ENCODE measurements at places on chromosomes 2 and 18.

DNA sequence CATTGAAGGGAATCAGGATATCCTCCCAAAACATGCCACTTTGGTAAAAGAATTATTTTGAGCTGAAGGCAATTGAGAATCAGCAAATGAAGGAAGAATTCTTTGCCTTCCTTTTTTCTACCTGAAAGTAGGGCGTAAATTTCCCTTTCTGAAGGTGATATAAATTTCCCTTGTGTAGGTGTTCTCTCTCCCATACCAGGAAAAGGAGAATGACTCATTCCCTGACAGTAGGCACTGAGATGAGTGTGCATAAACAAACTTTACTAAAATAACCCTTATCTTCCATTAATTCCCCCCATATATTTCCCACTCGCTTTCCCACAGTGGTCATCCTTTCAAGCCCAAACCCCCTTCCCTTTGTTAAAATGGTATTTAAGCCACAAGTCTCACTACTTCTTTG, 1339.0 kb downstream of the LRP1B start:
- no peak for DNase-seq

DNA sequence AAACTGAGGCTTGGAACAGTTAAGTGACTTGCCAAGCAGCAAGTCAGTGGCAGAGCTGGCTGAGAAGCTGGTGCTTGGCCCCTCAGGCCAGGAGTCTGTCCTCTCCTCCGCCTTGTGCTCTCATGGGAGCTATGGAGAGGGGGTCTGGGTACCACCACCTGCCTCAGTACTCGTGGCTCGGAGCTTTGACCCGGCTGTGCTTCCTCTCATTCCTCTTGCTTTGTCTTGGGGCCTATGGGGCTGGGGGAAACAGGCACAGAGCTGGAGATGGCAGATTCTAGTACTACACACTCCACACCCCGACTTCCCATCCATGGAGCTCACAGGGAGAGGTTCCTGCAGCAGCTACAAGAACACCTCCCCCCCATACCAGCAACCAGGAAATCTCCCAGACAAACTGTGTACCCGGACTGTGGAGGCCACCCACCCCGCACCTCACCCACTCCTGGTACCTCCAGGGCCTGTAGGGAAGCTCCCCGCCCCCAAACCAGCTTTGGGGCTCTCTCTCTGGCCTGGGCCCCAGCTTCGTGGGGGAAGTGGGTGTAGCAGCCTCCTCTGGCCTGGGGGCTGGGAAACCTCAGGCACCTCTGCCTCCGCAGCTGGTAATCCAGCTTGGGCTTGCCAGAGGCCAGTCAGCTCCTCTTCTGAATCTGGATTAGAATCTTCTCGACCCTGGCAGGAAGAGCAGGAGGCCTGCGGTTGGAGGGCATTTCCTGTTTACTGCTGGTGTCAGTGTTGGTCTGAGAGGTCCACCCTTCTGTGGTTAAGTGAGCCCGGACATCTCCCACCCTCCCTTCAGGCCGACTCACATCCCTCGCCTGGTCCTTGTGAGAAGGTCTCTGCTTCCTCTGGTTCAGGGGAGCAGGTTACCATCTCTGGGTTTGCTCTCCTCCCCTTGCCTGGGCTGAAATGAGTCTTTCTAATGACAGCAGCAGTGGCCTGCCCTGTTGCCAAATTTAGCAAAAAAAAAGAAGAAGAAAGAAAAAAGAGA, 22.3 kb upstream of the RHOB start:
- DNase-seq: peak; percentile 44

DNA sequence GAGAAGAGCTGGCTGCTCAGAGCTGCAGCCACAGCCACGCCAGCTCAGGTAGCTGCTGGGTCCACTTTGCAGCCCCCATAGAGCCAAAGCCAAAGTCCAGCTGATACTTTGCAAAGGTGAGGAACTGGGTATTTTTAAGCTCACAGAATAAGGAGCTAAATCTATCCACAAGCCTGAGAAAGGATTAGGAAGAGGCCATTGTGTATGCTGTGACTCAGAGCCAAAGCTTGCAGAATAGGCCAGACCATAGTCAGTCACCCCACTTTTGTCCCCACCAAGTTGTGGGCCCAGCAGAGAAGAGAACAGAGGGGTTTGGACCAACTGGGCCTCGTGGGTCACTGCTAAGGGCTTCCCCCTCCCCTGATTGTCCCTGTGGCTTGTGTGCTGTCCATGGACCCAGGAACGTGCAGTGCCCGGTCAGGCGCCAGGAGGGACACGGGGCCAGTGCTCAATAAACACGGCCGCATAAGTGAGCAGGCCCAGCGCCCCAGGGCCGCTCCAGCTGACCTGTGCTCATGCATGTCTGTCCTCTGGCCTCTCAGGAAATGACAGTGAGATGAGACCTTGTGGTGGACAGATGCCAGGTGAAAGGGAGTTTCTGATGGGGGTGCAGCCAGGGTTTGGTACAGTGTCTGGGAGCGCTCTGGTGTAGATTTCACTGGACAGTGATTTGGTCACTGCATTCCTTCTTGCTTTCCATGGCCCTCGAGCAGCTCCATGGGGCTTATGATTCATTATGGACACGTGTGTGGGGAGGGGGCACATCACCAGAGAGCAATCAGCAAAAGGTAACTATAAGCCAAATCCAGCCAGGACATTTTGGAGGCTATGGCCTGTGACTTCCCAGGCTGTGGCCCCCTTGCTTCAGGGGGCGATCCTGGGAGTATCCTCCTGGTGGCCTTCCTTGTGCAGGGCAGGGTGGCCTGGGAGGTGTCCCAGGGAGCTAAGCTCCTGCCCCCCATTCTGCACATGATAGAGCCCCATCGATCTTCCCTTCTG, 31.3 kb downstream of the MAL start:
- DNase-seq: no peak

DNA sequence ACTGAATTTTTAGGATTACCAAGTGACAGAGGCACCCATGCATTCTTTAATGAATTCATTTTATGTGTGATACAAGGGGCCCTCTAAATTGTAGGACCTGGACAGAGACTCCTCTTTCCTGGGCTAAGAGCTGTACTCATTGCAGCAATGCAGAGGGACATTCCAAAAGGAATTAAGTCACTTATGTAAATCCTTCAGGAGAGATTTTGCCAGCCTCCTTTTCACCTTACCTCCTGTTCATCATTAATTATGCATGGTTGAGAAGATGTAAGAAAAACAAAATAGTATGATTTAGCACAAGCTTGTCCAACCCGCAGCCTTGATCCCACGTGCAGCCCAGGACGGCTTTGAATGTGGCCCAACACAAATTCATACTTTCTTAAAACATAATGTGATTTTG, 84.5 kb upstream of the TANK start:
- no peak for DNase-seq

DNA sequence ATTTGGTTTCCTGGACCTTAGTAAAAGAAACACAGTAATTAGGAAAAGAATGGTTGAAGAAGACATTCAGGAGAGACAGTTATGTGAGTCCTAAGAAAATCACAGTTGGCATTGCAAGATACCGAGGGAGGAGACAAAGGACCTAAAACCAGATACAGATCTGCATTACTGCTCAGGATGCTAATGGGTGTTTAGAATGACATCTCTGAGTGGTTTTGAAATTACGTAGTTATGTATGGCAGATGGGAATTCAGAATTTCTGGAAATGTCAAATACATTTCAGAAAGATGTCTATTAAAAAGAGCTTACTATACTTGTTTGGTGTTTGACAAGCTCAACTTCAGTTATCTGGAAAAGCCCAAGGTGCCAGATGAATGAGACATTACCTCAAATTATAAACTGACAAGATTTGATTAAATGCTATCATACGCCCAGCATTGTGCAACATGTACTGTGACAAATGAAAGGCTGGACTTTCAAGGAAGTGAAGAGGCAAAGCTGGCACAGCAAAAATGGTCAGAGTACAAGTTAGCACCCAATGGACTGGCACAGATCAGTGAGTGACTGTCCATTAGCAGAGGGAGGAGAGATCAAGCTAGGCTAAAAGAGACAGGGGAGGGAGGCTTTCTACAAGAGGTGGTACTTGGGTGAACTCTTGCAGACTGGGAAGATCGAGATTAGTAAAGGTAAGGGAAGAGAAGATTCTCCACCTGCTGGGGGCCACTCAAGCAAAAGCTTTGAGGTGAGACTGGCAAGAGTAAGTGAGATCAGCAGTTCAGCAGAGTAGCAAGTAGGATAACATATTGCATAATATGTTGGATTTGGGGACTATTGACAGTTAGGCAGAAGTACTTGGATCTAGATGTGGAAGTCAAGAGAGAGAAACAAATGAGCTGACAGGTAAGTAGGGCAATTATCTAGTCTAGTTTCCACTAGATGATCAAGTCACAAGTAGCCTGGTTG, 168.9 kb downstream of the CYRIA start:
- no peak for DNase-seq

DNA sequence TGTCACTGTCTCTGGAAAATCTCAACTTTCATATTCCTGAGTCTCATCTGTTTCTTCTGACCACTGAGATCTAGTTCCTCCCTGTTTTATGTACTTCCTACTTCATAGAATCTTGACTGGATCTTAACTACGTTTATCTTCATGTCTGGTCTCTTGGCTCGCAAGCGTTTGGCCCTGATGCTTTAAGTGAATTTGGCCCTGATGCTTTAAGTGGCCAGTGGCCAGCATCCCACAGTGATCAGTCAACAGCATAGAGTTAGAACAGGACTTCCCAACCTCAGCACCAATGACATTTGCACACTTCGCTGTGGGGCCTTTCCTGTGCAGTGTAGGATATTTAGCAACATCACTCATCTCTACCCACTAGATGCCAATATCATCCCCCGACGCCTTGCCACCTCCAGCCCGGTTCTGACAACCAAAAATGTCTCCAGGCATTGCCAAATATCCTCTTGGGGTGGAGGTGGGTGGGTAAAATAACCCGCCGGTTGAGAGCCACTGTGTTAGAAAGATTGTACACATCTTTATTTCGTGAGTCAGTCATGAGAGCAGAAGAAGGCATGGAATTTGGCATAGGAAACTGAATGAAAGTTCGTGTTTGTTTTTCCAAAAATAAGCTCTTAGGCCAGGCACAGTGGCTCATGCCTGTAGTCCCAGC, 12.2 kb downstream of the TM4SF20 start:
- DNase-seq: no peak

GRCh38 chr2:177246000-177246399, 18.5 kb downstream of the NFE2L2 start:
- DNase-seq: no peak

GRCh38 chr2:120834206-120834605, 98.5 kb downstream of the GLI2 start:
- DNase-seq: no peak

DNA sequence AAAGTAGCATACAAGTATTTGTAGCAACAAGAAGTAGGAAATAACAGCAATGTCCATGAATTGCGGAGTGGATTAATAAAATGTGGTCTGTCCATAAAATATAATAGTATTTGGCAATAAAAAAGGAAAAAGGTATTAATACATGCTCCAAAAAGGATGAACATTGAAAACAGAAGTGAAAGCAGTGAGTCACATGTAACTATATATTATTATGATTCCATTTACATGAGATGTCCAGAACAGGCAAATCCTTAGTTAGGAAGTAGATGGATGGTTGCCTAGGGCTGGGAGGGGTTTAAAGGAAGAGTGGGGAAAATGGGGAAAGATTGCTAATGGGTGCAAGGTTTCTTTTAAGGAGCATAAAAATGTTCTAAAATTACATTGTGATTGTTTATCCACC, 44.5 kb downstream of the CCDC74A start:
- no peak for DNase-seq

DNA sequence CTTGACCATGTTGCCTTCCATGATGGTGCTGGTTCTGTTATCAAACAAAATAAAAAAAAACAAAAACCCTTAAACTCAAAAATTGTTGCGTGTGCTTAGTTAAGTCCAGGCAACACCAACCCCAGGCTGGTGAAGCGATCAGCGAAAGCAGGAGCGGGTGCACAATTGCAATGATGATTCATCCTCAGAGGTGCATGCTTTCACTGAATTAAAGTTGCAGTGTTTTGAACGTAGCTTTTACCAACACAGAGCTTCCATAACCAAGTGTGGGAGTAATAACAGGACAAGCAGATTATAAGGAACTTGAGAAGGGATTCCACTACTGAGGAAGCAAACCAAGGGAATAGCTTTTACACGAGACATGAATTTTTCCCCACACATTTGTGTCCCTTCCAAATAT, 39.7 kb upstream of the RAPH1 start:
- no peak for DNase-seq

DNA sequence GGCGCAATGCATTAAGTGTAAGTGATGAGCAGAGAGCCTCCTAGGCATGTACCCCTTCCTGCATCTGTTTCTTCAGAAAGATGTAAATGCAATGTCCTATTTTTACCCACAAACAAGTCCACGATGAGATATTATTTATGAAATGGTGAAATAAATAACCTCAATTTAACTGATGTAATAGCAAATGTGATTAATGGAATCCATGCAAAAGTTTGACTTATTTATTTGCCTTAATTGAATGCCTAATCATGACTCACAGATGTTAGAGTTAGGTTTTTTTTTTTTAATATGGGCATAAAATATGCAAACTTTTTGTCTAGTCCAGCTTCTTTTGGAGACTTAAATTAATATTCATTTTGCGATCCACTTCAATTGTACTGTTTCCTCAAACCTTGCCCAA, 67.7 kb upstream of the ITGA4 start:
- no peak for DNase-seq

- DNase-seq: no peak
These were observed 162.6 kb upstream of the FN1 start for GRCh38 chr2:215598376-215598975.

DNA sequence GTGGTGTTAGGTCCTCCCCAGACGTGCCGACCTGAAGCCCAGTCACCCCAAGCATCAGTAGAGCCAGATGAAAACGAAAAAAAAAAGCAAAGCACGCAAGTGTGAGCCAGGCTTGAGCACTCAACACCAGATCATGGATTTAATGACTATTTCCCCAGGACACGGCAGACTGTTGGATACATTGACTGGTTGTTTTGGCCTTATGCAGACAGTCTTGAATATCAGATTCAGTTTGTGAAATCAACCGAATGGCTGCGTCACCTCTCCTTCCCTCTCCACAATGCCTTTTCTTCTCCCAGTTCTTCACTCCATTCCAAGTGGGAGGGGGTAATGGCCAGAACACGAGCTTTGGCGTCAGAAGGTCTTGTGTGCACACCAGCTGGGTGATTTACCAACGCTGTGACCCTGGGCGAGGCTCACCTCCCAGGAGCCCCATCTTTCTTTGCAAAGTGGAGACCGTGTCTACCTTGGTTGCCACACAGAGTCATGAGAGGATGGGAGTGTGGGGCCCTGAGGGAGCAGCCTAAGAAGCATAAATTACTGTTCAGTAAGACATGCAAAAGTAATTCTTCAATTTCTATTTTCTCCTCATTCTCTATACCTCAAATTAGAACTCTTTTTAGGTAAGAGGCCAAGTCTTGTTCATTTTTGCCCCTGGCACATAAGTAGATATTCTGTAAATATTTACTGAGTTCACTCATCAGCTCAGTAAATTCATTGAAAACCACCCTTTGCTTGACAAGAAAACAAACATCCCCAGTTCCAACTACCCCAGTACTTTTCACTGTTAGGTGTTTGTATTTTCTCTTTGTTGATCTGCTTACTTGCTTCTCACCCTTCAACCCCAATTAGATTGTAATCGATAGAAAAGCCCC, 181.1 kb upstream of the COPS8 start:
- no peak for DNase-seq
